ENCODE measurements at places on chromosomes 7 and 10.

GRCh38 chr7:44767912-44768627 lies 19.4 kb downstream of the ZMIZ2 start:
- no peak for DNase-seq

- no peak for DNase-seq
These were observed 196.1 kb upstream of the GALNT17 start for GRCh38 chr7:70935854-70936253.

- no peak for DNase-seq
These were observed 37.6 kb downstream of the ATOH7 start for GRCh38 chr10:68194290-68194689.

DNA sequence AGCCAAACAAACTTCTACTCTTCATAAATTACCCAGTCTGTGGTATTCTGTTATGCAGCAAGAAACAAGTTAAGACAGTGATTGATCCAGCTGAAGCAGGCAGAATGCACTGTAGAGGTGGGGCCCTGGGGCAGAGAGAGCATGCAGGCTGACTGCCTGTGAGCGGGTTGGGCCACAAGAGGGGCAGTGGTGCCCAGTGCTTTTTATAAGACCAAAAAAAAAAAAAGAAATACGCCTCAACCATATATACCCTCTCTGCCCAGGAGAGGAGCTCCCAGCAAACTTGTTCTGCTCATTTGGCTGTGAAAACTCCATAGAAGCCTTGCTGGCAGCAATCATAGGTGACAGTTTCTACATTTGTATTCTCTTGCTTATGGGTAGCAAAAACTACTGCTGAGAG lies 104.7 kb downstream of the SORBS1 start:
- DNase-seq: no peak

DNA sequence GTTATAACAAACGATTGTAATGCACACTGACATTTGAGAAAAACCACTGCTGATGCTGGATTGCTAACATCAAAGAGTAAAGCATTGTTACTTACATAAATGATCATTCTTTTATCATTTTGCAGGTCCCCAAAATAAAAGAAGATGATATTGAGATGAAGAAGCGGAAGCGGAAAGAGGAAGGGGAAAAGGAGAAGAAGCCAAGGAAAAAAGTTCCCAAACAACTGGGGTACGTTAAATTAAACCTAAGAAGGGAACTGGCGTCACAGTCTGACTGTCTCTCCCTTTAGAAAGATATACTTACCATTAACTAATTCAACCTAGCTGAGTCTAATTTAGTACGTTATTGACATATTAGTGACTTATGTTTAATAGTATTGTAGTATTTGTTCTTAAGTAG lies 28.1 kb downstream of the UBN2 start:
- DNase-seq: no peak

DNA sequence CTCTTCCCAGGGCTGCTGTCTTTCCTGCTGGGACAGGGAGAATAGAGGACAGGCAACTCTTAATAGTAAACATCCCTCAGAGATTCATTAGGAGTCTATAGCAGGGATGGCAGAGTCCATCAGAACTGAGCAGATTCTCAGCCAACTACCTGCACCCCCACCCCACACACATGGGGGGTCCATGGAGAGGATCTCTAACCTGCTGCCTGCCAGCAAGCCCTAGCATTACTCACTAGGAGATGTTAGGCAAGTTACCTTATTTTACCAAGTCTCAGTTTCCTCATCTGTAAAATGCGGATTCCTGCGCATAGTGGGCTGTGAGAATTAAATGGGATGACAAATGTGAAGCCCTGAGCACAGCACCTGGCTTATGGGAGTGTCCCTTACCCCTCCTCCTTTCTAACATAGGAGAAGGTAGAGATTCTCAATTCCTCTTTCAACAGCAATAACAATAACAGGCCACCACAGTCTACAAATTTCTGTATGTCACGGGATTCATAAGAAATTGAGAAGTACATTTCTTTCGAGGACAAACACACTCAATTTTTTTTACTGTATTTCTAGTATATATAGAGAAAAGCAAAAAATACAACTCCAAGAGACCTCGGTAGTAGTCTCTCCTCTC lies 23.8 kb upstream of the WDR11 start:
- DNase-seq: no peak
